ENCODE measurements at places on chromosomes 3 and 15.

- DNase-seq = no peak
These were observed 1.1 kb upstream of the VIPR1 start for GRCh38 chr3:42501321-42501680.

DNA sequence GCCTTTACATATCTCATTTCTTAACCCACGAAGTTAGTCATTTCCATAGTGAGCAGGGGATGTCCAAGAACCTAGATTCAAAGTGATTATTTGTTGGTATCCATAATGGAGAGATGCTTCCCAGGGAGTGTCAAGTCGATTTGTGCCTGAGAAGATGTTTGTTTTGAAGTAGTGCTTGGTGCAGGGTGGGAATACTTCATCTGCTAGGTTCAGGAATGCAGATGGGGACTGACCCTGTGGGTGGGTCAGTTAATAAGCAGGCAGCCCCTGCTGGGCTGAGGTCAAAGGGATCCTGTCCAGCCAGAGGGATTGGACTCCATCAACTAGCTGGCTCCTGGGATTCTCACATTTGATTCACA, 44.1 kb upstream of the VILL start:
- no peak for DNase-seq

- DNase-seq = no peak
These were observed 109.8 kb upstream of the SLC6A11 start for GRCh38 chr3:10706156-10706739.

DNA sequence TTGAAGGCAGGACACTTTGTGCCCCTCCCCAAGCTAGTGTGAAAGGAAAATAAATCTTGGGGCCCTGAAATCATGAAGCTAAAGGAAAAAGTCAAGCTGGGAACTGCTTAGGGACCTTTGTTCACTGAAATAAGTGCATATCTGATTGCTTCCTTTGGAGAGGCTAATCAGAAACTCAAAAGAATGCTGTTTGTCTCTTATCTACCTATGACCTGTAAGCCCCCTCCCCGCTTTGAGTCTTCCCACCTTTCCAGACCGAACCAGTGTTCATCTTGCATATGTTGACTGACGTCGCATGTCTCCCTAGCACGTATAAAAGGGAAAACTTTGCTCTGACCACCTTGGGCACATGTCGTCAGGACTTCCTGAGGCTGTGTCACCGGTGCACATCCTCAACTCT, 53.1 kb downstream of the SLC30A4 start:
- DNase-seq = no peak

GRCh38 chr3:174132006-174132405, 727.1 kb upstream of the NAALADL2 start:
- peak; percentile 15 for DNase-seq

DNA sequence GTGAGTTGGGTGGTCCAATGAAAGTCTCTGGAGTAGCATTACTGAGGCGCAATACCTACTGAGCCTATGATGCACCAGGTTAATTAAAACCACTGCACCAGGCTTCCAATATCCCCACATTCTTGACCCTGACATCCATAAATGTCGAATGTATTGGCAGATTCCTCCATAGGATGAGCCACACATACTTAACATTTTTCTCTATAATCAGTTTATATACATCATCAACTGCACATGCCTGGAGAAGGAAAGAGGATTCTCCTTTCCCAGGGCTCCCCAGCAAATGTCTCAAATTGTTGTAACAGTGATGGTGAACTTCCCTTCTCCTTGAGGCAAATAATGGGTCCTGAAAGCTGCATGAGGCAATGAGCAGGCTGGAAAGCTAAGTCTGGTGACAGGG, 82.3 kb upstream of the LPP start:
- no peak for DNase-seq

GRCh38 chr3:60178931-60179653, 1072.2 kb downstream of the FHIT start:
- no peak for DNase-seq

DNA sequence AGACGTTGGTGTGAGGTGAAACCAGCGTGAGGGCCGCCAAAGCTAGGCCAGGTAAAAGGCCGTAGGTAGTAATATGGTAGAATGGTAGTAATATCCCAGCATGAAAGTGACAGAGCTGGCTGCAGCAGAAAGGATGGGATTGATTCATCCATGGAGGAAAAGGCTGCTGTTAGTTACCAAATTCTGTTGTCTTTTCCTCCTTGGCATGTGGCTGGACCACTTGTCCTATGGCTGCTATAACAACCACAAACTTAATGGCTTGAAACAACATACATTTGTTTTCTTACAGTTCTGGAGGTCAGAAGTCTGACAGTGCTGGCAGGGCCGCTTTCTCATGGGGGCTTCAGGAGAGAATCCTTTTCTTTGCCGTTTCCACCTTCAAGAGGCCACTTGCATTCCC, 47.8 kb upstream of the CHST2 start:
- DNase-seq = no peak

DNA sequence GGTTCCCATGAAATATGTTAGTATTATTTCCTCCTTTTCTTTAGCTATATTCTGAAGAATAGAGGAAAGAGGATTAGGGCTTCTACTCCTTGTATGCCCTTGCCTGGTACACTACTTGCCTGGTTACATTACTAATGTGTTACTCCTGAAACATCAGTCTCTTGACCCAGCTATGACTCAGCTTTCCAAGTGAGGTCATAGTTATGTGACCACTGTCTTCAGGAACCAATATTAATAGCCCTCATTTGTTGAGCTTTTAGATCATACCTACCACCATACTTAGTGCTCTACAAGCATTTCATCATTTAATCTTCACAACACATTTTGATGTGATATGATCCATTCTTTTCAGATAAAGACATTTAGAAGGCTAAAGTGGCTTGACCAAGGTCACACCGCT, 60.3 kb downstream of the CMSS1 start:
- DNase-seq = peak; percentile 66
